ENCODE measurements at places on chromosomes 5 and 9. TPM values are rescaled to one million over a fixed set of nuclear protein-coding genes. Genes with fewer than 3 reads are reported as not detected.
A peak's percentile ranks its signal among the peaks of the same experiment; 100 is the strongest.

- DNase-seq = no peak
Measured at GRCh38 chr5:83209963-83210362, 132.6 kb downstream of the XRCC4 start.

DNA sequence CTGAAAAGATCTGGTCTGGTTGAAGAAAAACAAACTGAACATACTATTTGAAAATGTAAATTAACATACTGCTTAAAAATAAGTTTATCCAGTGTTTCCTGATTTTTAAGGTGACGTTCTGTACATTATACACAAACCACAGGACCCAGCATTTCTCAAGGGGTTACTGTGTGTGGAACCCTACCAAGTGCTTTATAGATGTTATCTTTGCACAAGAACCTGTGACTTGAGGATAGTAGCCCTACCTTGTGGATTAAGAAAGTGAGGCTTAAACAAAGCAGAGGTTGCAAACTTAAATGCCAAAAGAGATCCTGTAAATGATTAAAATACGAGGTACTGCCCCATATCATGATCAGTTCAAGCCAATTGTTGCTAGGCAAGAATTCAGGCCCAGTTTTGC lies 4.7 kb downstream of the KLF9 start:
- no peak for DNase-seq

DNA sequence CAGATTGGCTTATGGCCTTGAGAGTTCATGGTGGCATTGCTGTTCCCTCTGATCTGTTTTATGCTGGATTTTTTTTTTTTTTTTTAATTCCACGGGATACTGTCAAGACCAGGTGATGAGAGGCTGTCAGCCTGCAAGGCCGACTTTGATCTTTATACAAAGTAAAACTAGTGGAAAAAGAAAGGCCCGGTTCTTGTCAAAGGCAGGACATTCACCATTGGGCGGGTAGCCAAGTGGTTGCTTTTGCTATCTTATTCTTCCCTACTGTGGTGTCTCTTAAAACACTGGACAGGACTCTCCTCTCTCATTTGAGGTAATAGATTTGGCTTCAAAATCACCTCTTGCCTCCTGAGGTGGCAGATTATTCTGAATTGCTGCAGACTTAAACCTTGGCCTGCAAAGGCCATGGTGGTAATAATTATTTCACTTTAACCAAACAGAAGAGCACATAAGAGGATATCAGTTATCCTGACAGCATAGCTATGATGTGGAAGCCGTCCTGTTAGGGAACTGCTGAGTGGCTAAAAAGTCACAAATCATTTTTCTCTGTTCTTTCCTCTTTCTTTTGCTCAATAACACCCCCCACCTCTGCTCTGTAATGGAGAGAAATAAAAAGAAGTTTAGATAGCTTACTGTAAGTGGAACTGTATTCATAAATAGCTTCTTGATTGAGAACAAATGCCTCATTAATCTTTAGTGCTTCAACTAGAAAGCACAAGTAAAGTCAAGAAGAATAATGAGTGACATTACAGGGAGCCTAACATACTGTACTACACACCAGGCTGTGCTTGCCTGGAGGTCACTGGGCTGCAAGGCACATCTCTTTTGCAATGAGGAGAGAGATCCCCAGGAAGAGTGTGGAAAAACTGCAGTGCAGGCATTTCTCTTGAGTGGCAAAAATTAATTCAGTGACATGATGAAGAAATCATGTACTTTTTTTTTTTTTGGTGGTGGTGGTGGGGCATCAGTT lies 275.6 kb downstream of the KDM4C start:
- DNase-seq = no peak

- DNase-seq = no peak
Measured at GRCh38 chr5:65919773-65920172, 6.6 kb upstream of the ERBIN start.

GRCh38 chr5:157109744-157110143 lies 900 bp upstream of the HAVCR2 start:
- DNase-seq = no peak

GRCh38 chr9:136062657-136063439 lies 32.2 kb downstream of the NACC2 start:
- DNase-seq = no peak

- DNase-seq = no peak
Measured at GRCh38 chr9:136700959-136701667, 11.3 kb upstream of the DIPK1B start.

- peak; percentile 94 for DNase-seq
Measured at GRCh38 chr9:98989036-98990000, 45.6 kb downstream of the COL15A1 start.

DNA sequence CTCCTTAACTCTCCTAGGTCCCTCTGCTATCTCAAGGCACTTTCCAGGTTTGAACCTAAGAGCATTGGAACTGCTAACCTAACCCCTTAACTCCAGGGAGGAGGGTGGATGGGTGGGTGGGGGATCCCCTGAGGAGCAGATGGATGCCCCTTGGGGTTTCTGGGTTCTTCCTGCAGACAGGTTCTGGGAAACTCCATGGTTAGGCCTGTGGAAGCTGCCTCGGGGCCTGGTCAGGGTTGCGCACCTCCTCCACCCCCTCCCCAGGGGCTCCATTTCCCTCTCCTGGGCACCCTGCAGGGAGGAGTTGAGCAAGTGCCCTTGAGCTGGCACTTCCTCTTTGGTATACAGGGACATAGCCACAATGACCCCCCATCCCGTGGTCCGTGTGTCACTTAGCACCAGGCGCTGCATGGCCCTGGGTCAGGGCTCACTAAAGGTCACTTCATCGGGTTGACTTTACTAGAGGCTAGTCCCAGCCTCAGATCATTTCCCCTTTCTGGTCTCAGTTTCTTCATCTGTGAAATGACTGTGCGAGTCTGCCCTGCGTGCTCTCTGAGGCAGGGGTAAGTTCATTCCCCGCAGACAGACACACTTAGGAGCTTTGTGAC lies 16.0 kb downstream of the CXXC5 start:
- no peak for DNase-seq

DNA sequence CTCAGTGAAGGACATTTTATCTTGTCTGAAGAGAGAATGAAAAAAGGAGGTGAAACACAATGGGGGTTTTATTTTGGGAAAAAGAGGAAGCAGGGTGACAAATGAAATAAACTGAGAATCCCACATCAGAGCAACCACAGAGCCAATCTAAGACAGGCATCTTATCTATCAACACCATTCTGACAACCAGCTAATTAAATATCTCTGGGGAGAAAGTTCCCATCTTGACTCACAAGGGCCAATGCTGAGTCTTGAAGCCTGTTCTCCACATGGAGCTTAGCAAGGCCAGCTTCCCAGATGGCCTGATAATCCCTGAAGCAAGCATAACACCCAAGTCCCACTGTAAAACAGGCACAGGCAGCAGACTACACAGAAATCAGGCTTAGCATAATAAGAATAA lies 30.4 kb downstream of the DPYSL3 start:
- DNase-seq = no peak

DNA sequence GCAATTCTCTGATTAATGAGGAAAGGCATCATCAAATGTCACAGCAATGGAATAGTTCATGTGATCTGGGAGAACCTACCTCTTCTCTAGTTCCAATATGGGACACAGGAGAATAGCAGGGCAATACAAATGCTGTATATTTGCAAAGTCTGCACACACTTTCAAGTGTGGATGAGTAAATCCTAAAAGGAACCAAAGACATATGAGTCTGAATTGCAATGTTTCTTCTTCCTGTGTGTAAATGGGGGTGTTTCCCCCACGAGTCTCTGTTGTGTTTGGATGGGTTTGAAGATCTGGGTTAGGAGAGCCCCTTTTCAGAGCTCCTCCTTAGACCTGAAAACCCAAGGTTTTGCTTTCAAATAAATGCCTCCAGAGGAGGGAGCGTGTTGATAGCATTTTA lies 26.9 kb downstream of the SLC46A2 start:
- no peak for DNase-seq

DNA sequence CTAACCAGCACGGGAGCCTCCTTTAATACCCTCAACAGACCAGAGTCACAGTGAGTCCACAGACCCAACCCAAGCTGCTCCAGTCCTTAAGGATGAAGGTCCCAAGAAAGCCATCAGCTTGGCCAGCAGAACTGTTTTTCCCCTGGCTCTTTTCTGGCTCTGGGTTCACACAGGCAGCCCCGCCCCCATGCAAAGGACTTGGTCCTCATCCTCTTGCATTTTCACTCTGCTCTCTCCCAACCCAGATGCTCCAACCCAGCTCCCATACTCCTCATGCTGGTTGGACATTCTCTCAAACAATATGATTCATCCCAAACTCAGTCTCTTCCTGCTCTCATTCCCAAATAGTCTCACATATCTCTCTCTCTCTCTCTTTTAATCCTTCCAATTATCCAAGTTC lies 74.2 kb upstream of the SPOCK1 start:
- no peak for DNase-seq

DNA sequence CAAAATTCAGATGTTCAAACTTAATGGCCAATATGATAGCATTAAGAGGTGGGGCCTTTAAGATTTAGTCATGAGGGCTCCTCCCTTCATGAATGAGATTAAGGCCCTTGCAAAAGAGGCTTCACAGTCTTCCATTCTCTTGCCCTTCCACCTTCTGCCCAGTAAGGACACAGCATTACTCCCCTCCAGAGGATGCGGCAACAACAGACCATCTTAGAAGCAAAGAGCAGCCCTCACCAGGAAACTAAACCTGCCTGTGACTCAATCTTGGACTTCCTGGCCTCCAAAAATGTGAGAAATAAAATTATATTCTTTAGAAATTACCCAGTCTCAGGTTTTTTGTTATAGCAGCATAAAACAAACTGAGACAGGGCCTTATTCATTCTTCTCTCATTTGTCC lies 8.2 kb downstream of the AP3B1 start:
- no peak for DNase-seq

GRCh38 chr9:99326112-99326916 lies 104.2 kb downstream of the SEC61B start:
- no peak for DNase-seq

DNA sequence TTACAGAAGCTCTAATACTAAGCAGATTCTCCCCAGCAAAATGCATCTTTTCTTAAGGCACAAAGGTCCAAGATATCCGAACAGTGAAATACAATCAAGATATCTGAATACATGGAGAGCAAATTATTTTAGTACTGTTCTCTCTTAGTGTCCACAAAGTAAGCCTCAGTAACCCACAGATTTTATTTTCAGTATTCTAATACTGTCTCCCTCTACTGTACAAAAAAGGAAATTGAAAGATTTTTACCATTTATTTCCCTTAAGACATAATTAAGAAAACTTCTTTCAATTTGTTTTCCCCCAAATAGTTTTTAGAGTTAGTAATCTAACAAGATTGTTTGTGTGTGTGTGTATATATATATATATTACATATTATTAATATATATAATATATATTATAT lies 24.7 kb upstream of the NOL6 start:
- DNase-seq = no peak

DNA sequence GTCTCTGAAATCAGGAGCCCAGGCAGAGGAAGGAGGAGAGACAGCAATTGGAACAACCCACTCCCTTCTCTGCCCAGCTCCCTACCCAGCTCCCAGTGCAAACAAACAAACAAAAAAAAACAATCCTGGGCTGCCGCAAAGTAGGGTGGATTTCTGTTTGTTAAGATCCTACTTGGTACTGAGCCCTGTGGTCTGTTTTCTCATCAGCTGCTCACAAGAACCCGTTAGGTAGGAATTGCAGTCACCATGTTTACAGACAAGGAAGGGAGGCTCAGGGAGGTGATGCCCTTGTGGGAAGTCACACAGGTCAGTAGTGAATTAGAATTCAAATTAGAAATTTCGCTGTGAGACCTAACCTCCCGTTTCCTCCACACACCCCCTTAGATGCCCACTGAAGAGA lies 128.8 kb upstream of the RAD23B start:
- DNase-seq = no peak

- no peak for DNase-seq
Measured at GRCh38 chr9:33445389-33446239, 1.8 kb downstream of the AQP3 start.

GRCh38 chr9:136714893-136715274 lies 2.5 kb downstream of the DIPK1B start:
- DNase-seq = no peak

GRCh38 chr5:129124608-129125007 lies 30.1 kb downstream of the ISOC1 start:
- no peak for DNase-seq

DNA sequence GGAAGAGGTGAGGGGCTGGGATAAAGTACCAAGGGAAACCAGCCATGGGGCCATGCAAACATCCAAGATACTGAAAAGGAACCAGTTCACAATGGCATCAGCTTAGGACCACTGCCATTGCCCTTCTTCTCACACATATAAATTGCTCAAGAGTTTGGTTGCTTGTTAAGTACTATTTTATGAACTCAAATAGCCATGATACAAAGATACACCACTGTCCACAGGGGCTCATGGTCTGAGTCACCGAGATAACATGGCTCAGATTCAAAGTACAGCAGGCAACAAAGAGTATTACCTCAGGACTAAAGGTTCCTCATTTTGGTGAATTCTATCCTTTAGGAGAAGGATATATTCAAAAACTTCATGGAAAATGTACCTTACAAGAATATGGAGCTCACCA lies 55.6 kb downstream of the FANCC start:
- no peak for DNase-seq

GRCh38 chr5:97745817-97746216 lies 562.8 kb upstream of the RIOK2 start:
- DNase-seq = no peak

DNA sequence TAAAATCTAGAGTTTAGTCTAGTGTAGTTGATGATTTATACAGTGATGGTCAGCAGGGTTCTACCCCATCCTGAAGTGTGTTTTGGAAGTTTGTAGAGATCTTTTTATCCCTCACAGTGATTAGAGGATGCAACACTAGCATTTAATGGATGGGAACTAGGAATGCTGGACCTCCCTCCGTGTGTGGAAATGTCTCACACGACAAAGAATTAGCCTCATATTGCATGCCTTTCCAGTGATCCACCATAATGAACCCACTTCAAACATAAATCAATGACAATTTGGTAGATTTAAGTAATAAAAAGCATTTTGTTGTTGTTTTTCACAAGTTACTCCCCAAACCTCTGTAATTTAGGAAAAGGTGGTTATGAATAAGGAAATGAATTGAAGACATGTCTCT lies 82.5 kb upstream of the LMNB1 start:
- no peak for DNase-seq

- no peak for DNase-seq
Measured at GRCh38 chr5:148653291-148653835, 964 bp downstream of the HTR4 start.

HMCN2 gene
- under 0.01 TPM for polyA plus RNA-seq

AIF1L gene
- polyA plus RNA-seq = 0.31 TPM

PAEP gene
- polyA plus RNA-seq = not detected

SOHLH1 gene
- polyA plus RNA-seq = not detected

OBP2B gene
- not detected for polyA plus RNA-seq

KIF24 gene
- polyA plus RNA-seq = 0.62 TPM

SGCD gene
- 19.7 TPM for polyA plus RNA-seq

ALDH7A1 gene
- 82.2 TPM for polyA plus RNA-seq

HSD17B3 gene
- polyA plus RNA-seq = not detected

WDR38 gene
- polyA plus RNA-seq = not detected

ATOX1 gene
- polyA plus RNA-seq = 164 TPM
